ENCODE measurements at places on chromosomes 7 and 10. TPM values are rescaled to one million over a fixed set of nuclear protein-coding genes. Genes with fewer than 3 reads are reported as not detected.
A peak's percentile ranks its signal among the peaks of the same experiment; 100 is the strongest.

- no peaks in the 10 kb centered on the region for H3K27me3 ChIP-seq
- H3K27ac ChIP-seq = no peak overlapping the region
- no peak overlapping the region for H3K4me3 ChIP-seq
These were observed 4.6 kb upstream of the NOBOX start for GRCh38 chr7:144408121-144408520.

DNA sequence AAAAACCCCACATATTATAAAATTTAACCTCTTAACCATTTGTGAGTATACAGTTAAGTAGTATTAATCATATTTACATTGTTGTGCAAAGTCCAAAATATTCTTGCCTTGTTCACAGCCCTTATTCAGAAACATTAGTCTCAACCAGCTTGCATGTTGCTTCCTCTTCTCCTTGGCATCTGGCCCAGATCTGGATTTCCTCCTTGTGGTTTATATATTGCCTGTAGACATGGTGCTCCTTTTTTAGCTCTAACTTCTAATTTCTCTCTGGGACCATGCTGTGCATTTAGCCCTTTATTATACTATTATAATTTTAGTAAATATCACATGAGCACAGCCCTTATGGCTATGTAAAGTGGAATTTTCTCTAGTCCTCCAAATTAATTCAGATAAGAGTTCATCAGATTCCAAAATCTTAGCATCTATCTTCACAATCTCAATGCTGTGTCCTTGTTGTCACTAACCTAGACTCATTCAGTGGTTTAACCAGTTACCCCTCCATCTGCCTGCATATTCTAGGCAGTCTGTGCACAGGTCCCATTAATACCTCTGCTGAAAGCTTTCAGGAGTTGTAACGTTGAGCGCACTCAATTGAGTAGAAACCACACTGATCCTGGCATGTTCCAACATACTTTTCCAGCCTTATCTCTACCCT is 7.9 kb downstream of the CPED1 start:
- no peaks in the 10 kb centered on the region for H3K36me3 ChIP-seq
- H3K4me3 ChIP-seq = no peak overlapping the region
- no peaks in the 10 kb centered on the region for H3K27me3 ChIP-seq
- DNase-seq = peak; percentile 48

The UCN3 gene
- total RNA-seq = 0.53 TPM

The TMEM176A gene
- total RNA-seq = 57.4 TPM

GRCh38 chr10:78248651-78249464 is 215.2 kb downstream of the RPS24 start:
- H3K4me3 ChIP-seq = no peak overlapping the region
- peak overlapping the region; percentile 18 for H3K27ac ChIP-seq
- no peak for DNase-seq
- no peaks in the 10 kb centered on the region for H3K27me3 ChIP-seq
- H3K4me1 ChIP-seq = no peaks in the 10 kb centered on the region

DNA sequence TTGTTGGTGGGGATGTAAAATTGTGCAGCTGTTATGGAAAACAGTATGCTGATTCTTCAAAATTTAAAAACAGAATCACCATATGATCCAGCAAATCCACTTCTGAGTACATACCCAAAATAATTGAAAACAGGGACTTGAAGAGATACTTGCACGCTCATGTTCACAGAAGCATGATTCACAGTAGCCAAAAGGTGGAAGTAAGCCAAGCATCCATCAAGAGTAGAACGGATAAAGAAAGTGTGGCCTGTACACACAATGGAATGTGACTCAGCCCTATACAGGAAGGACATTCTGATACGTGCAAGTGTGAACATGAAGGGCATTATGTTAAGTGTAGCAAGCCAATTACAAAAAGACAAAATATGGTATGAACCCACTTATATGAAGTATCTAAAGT is 696.7 kb upstream of the CELF2 start:
- H3K36me3 ChIP-seq = no peaks in the 10 kb centered on the region
- H3K27ac ChIP-seq = no peak overlapping the region
- H3K27me3 ChIP-seq = no peaks in the 10 kb centered on the region
- H3K4me1 ChIP-seq = no peaks in the 10 kb centered on the region
- no peak for DNase-seq

The TMEM184A gene
- total RNA-seq = 4.3 TPM

The CCT6A gene
- total RNA-seq = 75.3 TPM

DNA sequence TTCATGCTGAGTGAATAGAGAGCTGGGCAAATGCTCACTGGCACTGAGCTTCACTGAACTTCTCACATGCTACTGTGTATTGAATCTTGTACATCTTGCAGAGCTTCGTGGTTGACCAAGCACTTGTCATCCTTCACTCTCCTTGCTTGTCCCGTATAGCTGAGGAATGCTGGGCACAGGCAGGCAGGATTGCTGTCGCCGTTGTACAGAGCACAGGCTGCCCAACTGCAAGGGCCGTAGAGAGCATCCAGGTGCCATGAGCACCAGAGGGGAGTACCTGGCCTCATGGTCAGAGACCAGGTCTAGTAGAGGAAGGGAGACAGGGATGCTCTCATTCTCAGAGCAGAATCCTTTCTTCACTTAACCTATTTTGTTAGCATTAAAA is 99.8 kb upstream of the RET start:
- no peak overlapping the region for H3K27ac ChIP-seq
- DNase-seq = peak; percentile 20
- H3K27me3 ChIP-seq = no peaks in the 10 kb centered on the region
- H3K4me3 ChIP-seq = no peak overlapping the region

- H3K4me1 ChIP-seq = peaks cover 10% of the 10 kb centered on the region
- no peak for DNase-seq
- H3K27ac ChIP-seq = no peak overlapping the region
- H3K36me3 ChIP-seq = no peaks in the 10 kb centered on the region
These were observed 263.0 kb upstream of the ZWINT start for GRCh38 chr10:56624082-56624481.

DNA sequence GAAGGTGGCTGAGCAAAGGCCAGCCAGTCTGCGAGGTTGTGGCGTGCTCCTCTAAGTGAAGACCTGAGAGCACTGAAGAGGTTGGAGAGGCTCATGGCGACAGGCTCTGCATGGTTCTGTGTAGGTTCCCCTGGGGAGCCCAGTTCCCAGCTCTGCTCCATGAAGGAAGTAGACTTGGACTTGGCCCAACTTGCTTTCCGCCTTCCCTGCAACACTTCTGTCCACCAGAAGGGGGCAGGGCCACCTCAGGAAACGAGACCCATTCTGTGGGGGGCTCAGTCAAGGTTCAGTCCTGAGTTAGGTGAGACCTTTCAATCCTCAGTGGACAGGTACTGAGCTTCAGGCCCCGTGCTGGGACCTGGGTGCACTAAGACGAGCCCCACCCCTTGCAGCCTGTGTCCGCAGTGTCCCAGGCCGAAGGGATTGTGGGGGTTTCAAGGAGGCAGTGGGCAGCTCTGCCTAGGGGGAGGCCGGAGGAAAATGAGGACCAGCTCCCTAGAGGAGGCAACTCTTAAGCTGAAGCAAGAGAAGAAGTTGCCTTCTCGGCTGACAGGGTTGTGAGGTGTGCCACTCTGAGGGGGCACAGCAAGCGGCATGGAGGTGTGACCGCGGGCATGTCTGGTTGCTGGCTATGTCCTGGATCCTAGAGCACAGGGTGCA is 15.0 kb upstream of the PCBD1 start:
- no peak overlapping the region for H3K27ac ChIP-seq
- no peaks in the 10 kb centered on the region for H3K4me1 ChIP-seq
- no peaks in the 10 kb centered on the region for H3K36me3 ChIP-seq
- no peaks in the 10 kb centered on the region for H3K27me3 ChIP-seq

DNA sequence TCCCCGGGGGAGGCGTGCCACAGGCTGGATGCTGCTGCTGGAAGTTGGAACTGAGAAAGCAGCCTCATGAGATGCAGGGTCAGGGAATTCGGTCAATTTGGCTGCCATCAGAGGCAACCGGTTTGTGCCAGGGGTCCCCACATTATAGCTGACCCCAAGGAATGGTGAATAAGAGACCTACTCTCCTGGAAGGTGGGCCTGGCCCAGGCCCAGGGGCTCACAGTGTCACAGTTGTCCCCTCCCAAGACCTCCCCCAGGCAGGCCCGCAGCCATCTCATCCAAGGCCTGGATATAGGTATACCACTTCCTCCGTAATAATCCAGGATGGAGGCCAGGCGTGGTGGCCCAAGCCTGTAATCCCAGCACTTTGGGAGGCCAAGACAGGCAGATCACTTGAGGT is 114.6 kb downstream of the NPTX2 start:
- DNase-seq = no peak
- H3K27ac ChIP-seq = no peak overlapping the region
- H3K4me3 ChIP-seq = no peak overlapping the region
- H3K36me3 ChIP-seq = no peaks in the 10 kb centered on the region

The GIMAP5 gene
- total RNA-seq = 31.9 TPM

DNA sequence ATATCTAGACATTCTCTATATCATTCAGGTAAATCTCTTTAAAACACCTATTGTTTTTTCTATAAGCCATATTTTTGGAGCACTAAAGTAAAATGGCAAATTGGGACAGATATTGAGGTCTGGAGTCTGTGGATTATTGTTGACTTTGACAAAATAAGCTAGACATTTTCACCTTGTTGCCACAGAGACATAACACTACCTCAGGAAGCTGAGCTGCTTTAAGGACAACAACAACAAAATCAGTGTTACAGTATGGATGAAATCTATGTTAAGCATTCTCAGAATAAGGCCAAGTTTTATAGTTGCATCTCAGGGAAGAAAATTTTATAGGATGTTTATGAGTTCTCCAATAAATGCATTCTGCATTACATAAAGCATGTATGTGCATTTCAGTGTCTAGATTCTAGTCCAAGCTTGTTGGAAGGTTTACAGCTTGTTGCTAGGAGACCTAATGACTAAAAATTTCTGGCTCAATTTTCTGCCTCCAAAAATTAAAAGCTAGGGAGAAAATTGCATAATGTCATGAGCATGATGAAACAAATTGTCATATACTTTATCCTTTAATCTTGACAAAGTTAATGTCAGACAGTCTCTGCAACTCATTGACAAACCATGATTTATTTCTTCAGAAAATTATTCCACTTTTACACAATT is 18.3 kb downstream of the LIPM start:
- no peaks in the 10 kb centered on the region for H3K36me3 ChIP-seq
- no peaks in the 10 kb centered on the region for H3K27me3 ChIP-seq
- no peaks in the 10 kb centered on the region for H3K4me1 ChIP-seq
- H3K27ac ChIP-seq = no peak overlapping the region
- no peak for DNase-seq

DNA sequence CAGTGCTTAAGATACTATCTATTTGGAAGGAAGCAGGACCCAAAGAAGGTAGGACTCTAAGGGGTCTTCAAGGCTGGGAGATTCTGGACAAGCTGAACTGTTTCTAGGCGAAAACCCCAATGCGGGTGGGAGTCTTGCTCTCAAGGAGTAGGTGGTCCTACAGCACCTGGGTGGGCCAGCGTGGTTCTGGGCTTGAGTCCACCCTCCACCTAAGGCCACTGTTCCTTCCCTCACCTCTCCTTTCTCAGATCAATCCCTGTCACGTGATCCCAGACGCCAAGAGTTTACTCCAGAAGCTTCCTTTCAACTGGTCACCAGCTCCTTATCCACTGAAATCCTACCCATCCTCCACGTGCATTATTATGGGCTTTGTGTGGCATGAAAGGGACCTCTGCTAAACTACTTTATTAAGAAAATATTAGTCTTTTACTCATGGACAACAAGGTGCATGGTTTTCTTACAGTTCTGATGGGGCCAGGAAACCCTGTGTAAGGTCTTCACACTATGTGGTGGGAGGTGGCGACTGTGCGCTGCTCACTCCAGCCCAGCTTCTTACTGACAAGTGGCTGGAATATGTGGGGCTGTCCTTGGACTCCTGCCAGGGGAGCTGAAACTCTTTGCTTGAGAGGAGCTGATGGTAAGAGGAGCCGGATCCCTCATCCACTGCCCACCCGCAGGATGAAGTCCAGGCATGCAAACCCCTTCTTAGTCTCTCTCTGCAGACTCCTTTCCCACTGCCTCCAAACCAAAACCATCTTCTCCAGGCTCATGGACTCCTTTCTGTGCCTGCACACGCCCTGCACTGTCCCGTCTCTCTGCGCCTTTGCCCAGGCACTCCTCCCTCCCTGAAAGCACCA is 1.6 kb downstream of the ZNF746 start:
- H3K36me3 ChIP-seq = peaks cover 32% of the 10 kb centered on the region
- peak overlapping the region; percentile 65 for H3K4me3 ChIP-seq
- H3K27ac ChIP-seq = peak overlapping the region; percentile 83
- H3K27me3 ChIP-seq = no peaks in the 10 kb centered on the region
- peaks cover 26% of the 10 kb centered on the region for H3K4me1 ChIP-seq
- peak; percentile 71 for DNase-seq

DNA sequence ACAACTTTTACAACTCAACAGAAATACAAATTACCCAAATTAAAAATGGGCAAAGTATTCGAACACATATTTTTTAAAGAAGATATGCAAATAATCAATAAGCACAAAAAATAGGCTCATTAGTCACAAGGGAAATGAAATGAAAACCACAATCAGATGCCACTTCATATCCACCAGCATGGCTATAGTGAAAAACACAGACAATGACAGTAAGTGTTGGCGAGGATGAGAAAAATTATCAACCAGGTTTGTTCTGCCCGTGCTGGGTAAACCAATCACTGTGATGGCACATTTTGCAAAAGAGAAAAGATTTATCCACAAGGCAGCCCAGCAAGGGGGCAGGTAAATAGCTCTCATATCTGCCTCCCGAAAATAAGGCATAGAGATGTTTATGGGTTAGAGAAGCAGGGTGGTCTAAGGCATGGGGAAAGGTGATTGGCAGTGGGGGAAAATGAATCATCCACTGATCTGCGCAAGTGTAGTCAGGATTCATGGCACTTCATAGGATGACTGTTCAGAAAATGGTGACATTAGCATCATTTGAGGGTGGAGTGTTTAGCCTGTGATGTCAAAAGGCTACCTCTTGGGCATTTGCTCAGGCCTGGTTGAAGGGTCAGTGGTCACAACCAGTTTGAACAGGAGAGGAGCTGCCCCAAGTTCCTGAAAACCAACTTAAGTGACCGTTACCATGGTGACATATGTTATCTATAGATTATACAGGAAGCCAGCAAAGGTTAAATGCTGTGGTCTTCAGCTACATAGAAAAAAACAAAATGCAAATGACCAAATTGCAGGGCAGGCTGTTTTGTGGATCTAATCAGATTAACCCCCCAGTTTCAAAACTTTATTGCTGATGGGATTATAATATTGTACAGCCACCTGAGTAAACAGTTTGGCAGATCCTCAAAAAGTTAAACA is 8.0 kb upstream of the CFAP70 start:
- H3K27ac ChIP-seq = no peak overlapping the region
- H3K27me3 ChIP-seq = no peaks in the 10 kb centered on the region
- H3K4me3 ChIP-seq = no peak overlapping the region
- DNase-seq = no peak

GRCh38 chr10:34437906-34438305 is 377.2 kb downstream of the PARD3 start:
- DNase-seq = no peak
- no peaks in the 10 kb centered on the region for H3K36me3 ChIP-seq
- no peak overlapping the region for H3K27ac ChIP-seq
- no peaks in the 10 kb centered on the region for H3K27me3 ChIP-seq
- no peak overlapping the region for H3K4me3 ChIP-seq

GRCh38 chr7:108136191-108136688 is 6.1 kb upstream of the LAMB4 start:
- no peak overlapping the region for H3K4me3 ChIP-seq
- no peaks in the 10 kb centered on the region for H3K36me3 ChIP-seq
- H3K27me3 ChIP-seq = no peaks in the 10 kb centered on the region
- no peak for DNase-seq
- no peaks in the 10 kb centered on the region for H3K4me1 ChIP-seq

- no peaks in the 10 kb centered on the region for H3K36me3 ChIP-seq
- DNase-seq = peak; percentile 30
- H3K4me1 ChIP-seq = no peaks in the 10 kb centered on the region
- H3K27me3 ChIP-seq = peaks cover 30% of the 10 kb centered on the region
- no peak overlapping the region for H3K4me3 ChIP-seq
These were observed 35.4 kb upstream of the CFAP46 start for GRCh38 chr10:132977807-132978206.

Data from lower lobe of right lung (tissue), 2 donors.